ENCODE measurements at places on chromosomes 6 and 20.

- DNase-seq = no peak
These were observed 2.3 kb downstream of the SERPINB1 start for GRCh38 chr6:2839195-2839981.

- no peak for DNase-seq
These were observed 16.3 kb upstream of the ZNF311 start for GRCh38 chr6:29021434-29021833.

DNA sequence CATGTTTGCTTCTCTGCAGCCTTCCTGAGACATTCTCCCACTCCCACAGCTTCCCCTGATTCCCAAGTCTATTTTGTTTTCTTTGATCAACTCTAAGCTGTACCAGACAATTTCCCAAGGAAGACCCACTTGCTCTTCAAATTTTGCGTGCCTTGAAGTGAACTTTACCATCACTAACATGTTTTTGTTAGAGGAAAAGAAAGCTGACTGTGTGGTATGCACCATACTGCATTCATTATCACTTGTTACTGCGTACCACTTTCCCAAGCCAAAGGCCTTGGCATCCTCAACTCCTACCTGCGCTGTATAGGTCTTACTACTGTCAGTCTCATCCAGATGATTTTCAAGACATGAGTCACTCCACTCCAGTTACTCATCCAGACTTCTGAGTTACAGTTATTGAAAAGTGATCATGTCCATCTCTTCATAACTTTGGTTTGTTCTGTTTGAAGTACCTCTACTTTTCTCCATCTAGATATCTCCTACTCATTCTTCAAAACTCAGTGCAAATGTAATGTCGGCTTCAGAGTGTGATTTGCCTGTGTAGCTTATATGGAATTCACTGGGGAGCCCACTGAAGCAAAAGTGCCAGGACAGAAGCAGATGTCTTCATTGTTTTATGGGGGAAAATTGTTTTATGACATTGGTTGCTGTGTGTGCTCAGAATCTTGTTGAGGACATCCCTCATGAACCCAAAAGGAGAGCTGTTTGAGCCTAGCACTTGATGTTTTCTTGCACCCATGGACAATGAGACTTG is 5.2 kb downstream of the RPS12 start:
- DNase-seq = peak; percentile 45

DNA sequence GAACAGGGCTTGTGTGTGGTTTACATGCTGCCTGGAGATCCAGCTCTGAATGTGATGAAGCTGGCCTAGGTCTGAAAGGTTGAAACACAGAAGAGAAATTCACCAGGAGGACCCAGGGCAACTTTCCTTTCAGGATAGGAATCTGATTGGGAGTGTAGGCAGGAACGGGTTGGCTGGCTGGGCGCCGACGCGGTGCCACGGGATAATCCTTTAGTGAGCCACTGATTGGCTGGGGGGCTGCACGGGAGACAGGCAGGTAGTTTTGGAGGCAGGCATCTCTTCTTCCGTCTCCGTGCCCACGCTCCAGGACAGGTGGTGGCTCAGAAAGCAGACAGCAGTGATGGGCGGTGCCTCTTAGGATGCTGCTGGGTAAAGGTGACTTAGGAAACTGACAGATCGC is 294.6 kb downstream of the CDH4 start:
- no peak for DNase-seq

DNA sequence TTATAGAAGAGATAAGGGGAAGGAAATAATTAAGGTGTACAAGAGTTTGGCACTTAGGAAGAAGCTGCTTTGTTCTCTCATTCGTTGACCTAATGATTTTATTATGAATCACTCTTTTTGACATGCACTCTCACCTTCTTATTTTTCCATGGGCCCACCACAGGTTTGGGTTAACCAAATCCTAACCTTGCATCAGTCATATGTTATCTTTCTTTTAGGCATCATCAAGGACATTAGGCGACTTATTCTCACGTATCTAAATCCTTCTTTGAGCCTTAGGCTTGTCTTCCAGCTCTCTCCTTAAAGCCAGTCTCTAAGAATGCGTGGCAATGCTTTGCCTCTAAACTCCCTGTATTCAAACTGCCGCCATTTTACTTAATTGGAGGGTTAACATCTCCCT is 58.3 kb downstream of the TNFRSF21 start:
- no peak for DNase-seq

DNA sequence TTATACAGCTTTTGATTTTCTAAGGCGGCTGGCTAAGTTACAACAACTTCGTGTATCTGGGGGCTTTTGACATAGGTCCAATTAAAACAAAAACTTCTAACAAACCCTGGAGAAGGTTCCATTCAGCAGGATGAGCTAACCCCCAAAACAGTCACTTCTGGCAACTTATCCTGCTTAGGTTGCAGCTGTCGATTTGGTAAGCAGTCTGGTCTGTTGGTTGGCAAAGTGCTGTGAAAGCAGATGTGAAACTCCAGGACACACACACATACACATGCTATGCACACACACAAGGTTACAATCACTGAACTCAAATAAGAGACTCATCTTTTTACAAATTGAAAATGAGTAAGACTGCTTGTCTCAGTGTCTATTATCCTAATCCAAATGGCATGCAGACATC is 119.0 kb upstream of the STMND1 start:
- DNase-seq = no peak

GRCh38 chr6:8983202-8983688 is 547.9 kb upstream of the SLC35B3 start:
- peak; percentile 59 for DNase-seq

GRCh38 chr6:2468601-2468955 is 223.2 kb upstream of the GMDS start:
- no peak for DNase-seq

DNA sequence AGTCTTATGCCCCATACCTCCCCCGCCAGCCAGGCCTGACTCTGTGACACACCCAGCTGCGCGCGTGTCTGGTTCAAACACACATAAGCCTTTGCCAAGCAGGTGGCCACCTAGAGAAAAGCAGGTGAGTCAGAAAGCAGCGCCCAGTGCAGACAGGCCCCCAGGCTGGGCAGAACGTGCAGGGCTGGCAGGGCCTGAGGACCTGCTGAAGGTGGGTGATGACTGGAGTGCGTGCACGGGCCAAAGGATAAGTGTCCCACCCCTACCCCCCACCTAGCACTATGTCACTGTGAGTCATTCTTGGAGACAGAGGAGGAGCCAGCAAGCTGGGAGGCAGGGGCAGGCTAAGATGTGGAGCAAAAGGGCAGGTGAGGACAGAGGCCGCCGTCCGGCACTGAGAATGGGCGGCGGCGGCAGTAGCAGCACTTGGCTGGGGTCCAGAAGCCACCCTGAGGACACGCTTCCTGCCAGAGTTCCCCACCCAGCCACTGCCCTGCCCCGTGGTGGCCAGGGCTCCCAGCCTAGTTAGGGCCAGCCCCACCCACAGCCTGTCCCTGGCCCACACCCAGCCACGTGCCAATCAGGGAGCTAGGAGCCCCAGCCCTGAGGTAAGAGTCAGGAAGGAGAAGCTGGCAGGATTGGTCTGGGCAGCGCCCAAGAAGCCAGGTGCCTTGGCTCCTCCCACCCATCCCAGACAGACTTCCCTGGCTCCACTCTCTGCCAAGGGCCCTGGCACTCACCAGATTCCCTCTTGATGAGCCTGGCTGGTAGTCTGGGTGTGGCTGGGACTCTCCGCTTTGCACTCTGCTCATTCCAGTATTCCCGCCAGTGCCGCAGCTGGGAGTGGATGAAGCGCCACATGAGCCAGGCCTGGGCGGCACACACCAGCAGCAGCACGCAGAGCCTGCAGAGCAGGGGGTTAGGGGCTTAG is 72.7 kb downstream of the TRAM2 start:
- DNase-seq = no peak

DNA sequence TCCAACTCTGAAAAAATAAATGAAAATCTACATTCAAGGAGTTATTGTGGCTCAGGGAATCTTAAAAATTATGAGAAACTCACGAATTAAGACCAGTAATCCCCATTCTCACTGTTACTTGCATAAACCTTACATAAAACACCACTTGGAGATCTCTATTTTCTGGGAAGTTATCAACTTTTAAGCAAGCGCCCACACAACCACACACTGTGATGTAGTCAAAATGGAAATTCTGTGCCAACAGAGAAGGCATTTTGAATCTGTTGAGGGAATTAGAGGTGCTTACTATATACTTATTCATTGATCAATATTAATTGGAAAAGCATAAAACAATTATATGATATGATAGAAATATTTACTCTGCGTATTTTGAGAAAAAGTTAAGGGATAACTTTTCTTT is 58.7 kb downstream of the HAO1 start:
- no peak for DNase-seq

GRCh38 chr6:34333858-34334257 is 58.6 kb downstream of the NUDT3 start:
- no peak for DNase-seq

DNA sequence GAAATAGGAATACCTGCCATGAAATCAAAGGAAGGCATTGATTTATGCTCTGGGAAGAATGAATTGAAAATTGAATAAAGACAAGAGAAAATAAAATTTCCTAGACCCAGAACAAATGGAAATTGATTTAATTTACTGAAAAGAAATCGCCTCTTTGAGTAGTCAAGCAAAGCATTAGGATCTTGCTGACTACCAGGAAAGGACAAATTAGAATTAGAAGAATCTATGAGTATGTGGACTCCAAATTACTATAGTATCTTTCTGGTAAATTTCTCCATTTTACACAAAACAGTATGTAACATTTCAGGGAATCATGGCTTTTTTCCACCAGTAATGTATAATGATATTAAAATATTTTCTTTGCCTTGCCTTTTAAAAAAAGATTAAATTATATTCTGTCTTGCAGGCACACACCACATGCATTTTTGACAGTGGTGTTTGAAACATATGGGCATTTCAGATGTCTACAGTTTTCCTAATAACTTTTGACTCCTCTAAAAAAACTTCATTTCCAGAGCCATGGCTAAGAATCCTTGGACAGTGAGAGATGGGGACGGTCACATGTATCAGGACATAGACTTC is 768.7 kb upstream of the NRSN1 start:
- no peak for DNase-seq

DNA sequence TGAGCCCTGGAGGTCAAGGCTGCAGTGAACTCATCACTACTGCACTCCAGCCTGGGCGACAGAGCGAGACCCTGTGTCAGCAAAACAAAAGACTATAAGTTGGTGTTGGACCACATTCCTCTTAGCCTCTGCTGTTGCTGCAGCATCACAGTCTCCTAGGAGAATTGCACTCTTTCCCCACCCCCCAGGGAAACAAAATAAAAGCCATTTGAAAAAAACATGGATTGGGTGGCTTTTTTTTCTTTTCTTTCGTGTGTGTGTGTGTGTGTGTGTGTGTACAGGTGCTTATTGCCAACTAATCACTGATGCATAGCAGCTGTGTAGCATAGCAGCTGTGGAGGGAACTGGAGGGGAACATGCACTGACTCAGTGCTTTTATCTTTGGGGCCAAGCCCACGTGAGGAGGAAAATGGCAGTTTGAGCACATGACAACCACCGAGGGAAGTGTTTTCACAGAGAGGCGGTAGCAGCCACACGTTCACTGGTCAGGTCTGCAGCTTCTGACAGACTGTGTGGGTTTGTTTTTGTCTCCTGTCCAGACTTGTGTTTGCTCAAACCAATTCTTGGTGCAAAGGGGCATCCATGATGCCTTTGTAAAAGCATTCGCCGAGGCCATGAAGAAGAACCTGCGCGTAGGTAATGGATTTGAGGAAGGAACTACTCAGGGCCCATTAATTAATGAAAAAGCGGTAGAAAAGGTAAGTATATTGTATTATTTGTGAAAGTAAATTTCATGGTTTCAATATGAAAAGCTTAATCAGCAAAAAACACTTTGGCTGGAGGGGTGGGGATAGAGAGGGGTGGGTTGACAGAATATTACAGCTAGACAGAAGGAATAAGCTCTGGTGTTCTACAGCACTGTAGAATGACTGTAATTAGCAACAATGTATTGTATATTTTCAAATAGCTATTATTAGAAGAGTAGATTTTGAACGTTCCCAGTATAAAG is 27.7 kb downstream of the ALDH5A1 start:
- DNase-seq = no peak

DNA sequence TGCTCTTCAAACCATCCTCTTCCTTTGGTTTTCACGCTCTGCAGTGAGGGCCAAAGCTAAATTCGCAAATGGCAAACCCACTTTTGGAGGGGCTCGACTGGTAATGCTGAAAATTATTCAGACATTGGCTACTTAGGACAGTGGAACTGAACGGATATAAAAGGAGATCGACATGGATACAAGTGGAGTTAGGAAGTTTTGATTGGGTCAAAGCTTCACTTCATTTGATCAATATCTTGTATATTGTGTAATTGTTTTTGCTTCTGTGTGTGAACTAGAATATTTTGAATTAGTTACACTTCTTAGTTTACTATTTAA is 1.2 kb downstream of the FAM8A1 start:
- no peak for DNase-seq

- DNase-seq = no peak
These were observed 192.4 kb downstream of the ZMYND8 start for GRCh38 chr20:47164140-47164539.

GRCh38 chr6:142756215-142756630 is 188.8 kb downstream of the HIVEP2 start:
- DNase-seq = no peak

DNA sequence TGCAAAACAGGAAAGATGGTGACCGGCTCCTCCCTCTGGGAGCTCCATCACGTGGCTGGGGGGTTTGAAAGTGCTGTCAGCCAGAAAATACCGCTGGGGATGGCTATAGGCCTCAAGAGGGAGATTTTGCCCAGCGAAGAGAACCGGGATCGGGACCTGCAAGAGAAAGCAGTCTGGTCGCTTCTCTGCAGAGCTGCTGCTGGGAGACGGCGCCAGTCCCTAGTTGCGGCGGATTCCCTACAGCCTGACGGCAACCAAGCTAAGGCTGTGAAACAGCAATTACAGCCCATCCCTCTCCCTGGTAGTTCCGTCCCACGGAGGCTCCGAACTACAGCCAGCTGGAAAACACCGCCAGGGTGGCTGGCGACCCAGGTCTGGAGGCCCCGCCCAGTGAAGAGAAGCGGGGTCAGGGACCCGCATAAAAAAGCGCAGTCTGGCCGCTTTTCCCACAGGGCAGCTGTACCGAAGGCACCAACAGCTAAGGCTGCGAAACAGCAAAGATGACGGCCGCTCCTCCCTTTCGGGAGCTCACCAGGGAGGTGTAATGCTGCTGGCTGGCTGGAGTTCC is 238.1 kb upstream of the IRAK1BP1 start:
- DNase-seq = no peak

DNA sequence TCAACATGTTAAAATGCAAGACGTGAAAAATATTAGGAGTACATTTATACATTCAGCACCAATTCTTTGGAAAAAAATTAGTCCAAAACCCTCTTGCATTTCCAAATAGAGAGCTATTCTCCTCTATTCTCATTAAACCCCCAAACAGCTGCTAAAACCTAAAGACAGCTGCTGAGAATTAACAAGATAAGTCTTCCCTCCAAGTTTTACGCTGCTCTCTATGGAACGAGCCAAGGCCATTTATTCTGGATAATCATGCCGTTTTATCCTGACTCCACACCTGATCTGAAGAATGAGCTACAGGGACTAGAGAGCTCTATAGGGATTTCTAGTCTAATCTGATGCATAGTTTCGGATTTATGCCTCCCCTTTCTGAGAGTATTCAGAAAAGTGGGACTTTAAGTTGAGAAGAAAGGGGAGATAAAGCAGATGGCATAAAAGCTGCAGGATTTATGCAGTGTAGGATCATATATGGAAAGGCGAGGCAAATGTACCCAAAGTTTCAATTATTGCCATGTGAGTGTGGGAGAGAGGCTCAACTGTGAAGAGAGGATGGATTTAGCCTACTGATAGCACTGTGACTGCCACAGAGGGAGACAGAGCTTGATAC is 64.7 kb upstream of the HS3ST5 start:
- no peak for DNase-seq

- no peak for DNase-seq
These were observed 736.0 kb downstream of the CD109 start for GRCh38 chr6:74431873-74432580.

GRCh38 chr6:26268659-26269402 is 96.2 kb upstream of the BTN3A2 start:
- peak; percentile 53 for DNase-seq

Data from stimulated activated CD4-positive, alpha-beta T cell treated with anti-CD3 and anti-CD28 coated beads, Interleukin-15, amount 100 ng/mL, for 24 hours (primary cell).